ENCODE measurements at places on chromosomes 12 and 14.

DNA sequence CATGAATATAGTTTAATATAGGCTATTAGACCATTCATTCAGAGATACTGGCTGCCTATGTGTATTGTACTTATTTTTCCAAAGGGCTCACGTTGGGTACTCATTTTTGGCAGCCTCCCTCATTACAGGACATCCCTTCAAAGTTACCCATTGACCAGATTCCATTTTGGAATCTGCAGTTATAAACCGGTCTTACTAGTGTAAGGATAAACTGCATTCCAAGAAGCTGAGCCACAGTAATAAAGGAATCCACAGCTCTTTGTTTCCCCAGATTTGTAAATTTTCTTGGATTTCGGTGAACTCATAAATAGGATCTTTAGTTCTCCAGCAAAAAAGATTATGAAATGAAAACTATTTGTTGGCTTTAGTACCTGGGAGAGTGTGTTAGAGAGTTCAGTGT, 18.9 kb upstream of the CFL2 start:
- DNase-seq, result no peak

DNA sequence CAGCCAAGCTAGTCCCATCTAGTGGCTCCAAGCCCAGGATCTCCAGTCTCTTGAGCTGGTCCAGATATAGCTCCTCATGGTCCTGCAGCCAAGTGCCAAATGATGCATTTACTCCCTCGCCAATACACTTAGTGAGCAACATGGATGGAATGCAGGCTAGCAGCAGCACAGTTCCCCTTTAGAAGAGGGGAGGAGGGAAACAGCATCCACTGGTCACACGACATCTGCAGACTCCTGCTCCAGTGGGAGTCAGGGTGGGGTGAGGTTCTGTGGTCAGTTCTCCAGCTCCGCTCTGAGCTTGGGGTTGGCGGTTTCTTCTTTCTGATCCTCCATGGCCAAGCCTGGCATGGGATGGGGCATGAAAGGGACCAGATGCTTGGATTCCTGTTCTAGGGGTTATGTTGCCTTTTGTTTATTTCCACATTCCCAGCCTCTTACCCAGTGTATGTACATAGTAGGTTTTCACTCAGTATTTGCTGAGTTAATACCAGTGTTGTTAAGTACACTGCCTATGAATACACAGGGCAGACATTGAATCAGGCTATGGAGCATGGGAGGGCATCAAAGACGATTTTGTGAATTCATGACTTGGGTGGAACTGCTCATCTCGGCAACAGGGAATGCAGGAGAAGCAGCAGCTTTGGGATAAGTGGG, 57.3 kb downstream of the GALNT16 start:
- DNase-seq, result no peak

- no peak for DNase-seq
These were observed 60.2 kb upstream of the ACTN1 start for GRCh38 chr14:69039288-69039628.

DNA sequence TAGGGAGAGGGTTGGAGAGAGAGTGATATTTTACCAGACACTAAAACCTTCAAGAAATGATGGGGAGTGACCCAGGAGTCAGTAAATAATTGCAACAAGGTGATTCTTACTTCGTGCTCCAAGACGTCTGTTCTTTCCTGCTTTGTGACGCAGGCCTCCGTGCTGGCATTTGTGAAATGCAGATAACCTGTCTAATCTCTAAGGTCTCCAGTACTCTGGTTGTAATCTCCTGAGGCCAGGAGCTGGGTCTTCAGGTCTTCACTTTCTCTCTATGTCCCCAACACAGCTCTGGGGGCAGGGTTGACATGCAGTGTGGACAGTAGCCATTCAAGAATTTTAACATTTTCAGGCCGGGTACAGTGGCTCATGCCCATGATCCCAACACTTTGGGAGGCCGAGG, 53.1 kb downstream of the CD9 start:
- DNase-seq, result no peak

GRCh38 chr12:88111074-88111652, 30.7 kb downstream of the CEP290 start:
- peak; percentile 12 for DNase-seq

- no peak for DNase-seq
These were observed 136.7 kb upstream of the ATP2B1 start for GRCh38 chr12:89845366-89845765.

- DNase-seq, result no peak
These were observed 183.3 kb upstream of the LMO3 start for GRCh38 chr12:16789204-16789790.

DNA sequence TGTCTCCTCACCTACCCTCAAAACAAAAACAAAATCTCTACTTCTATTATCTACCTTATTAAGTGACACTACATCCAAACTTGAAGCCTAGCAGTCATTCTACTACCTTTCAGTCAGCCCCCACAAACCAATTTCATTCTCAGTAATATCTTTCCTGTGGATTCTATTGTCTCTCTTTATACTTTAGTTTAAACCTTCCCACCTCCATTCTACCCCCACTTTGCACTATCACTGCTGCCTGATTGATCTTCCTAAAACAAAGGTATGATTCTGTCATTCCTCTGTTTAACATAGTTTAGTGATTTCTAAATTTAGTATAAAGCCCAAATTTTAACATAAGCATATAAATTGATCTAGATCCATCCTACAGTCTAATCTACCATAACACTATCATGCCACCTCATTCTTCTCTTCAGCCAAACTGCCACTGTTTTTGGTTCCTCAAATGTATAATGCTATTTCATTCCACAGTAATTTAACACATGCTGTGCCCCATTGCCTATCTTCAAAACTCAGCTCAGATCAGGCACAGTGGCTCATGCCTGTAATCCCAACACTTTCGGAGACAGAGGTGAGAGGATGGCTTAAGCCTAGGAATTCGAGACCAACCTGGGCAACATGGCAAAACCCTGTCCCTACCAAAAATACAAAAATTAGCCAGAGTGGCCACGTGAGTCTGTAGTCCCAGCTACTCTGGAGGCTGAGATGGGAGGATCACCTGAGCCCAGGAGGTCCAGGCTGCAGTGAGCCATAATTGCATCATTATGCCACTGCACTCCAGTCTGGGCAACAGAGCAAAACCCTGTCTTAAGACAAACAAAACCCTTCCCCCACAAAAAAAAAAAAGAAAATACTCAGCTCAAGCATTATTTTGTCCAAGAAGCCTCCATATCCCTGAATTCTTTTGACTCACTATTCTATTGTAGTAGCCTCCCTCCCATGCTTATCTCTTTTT, 3.1 kb upstream of the STRN3 start:
- DNase-seq, result no peak

GRCh38 chr14:35821564-35822411, 4.3 kb upstream of the BRMS1L start:
- DNase-seq, result peak; percentile 25

- no peak for DNase-seq
These were observed 36.3 kb upstream of the CDK17 start for GRCh38 chr12:96436366-96437170.

DNA sequence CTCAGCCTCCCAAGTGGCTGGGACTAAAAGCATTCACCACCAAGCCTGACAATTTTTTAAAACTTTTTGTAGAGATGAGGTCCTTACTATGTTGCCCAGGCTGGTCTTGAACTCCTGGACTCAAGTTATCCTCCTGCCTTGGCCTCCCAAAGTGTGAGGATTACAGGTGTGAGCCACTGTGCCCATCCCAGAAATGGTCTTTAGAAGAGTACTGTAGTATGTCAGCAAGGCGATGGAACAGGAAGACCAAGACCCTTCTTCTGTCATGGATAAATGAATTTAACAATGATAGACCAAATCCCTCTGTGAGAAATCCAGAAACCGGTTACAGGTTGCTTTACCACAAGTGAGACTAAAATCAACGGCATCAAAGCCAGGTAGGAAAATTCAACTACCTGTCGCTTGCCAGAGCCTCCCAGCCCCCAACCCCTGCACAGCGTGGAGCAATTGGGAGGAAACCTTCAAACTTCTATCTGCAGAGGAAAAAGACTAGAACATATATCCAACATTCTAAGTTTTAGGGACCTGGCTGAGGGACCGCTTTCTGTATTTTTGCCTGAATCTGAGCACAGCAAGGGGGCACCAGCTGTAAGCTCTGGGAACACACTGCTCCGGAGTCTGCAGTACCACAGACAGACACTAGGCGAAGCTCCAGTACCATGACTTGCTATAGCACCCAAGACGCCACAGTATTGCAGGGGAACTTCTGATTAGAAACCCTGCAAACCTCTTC, 51.3 kb downstream of the CPSF6 start:
- peak; percentile 77 for DNase-seq

DNA sequence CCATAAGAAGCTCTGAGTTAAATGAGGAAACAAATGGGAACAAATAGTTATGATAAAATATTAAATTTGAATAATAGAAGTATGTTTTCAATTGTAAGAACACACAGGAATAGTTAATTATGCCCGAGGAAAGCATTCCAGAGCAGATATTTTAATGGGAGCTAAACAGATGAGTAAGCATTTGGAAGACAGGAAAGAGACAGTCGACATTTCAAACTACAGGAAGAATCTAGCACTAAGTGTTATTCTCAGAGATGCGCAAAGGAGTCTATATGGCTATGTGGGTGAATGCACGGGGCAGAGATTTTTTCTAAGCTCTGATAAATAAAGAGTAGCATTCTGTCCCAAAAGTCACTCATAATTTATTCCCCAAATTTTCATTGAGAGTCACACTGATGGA, 64.5 kb upstream of the SSTR1 start:
- DNase-seq, result no peak

Data from NCI-H345 (cell line).